ENCODE measurements at places on chromosomes 5 and 9.

GRCh38 chr9:34610434-34611206 is 1.3 kb downstream of the RPP25L start:
- DNase-seq = no peak

- no peak for DNase-seq
Measured at GRCh38 chr5:126814721-126815404, 37.9 kb downstream of the LMNB1 start.

GRCh38 chr5:170769898-170770416 is 13.6 kb upstream of the GABRP start:
- peak; percentile 9 for DNase-seq

- DNase-seq = peak; percentile 47
Measured at GRCh38 chr9:764105-764524, 77.4 kb upstream of the DMRT1 start.

GRCh38 chr9:84999788-85000187 is 330.3 kb downstream of the NTRK2 start:
- DNase-seq = no peak
